ENCODE measurements at places on chromosomes 7 and 10.

DNA sequence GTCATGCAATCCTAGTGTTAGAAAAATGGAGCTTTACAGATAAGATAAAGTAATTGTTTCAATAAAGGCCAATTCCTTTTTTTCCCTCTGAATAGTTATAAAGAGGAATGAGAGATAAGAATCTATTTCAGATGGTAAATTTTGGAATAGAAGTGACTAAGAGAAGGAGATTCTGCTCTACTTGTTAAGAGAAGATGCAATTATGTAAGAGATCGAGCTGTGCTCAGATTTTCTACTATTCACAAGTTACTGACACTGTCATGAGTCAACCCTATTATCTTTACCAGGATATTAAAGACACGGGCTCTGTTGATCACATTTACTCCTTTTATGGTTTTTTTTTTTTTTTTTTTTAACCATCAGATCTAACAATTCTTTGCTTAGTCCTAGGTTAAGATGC, 511.3 kb downstream of the ARL4A start:
- DNase-seq = no peak

DNA sequence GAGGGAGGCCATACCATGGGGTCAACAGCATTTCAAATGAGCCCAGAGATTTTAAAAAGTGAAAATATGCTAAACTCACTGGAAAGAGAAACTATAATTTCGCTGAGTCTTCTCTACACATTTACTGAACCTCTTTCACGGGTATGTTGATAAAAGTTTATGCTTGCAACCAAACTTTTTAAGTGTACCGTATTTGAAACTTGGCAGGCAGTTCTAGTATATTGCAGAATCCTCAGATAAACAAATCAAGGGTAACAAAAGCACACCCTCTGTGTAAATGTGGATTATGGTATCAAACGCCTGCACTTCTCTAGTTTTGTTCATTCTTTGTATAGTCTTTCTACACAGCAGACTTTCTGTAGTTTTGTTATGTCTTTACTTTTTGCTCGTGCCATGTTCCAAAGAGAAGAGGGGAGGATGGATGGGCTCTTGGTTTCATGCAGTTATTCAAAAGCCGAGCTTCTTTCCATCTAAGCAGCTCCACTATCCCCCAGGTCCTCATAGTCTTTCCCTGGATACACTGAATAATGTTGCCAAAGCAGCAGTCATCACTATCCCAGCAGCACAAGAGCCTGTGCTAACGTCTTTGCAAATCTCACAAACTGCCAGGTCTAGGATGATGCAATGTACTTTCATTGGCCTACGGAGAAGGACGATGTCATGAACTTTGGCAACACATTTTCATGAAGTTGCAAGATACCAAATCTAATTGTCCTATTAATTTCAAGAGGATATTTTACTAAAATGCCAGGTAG, 131.2 kb downstream of the MPP7 start:
- no peak for DNase-seq

GRCh38 chr7:134767520-134768168, 11.8 kb upstream of the CALD1 start:
- no peak for DNase-seq

- no peak for DNase-seq
These were observed 8.9 kb downstream of the COL17A1 start for GRCh38 chr10:104076743-104077160.

DNA sequence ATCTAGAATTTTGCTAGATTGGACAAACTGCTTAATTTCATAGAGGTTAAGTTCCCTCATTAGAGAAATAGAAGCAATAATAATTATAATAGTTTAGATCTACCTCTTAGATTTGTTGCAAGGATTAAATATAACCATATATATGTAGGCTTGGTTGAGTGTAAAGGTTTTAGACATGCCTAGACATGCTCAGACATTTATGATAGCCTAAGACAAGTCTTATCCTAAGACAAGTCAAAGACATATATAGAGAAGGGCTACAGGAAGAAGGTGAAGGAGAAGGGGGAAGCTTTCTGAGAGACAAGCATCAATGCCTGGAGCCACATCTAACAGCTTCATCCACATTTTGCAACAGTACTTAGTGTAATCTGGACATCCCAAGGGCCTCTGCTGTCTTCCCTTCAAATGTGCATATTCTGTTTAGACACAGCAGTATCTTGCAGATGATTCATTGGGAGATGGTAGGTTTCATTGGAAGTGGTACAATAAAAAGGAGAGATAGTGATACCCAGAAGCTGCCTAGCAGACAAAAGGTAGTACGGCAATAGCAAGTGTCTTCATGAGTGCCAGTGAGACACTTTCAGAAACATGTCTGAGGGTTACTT, 146.5 kb downstream of the HGF start:
- DNase-seq = no peak
